ENCODE measurements at places on chromosomes 6 and 20.

DNA sequence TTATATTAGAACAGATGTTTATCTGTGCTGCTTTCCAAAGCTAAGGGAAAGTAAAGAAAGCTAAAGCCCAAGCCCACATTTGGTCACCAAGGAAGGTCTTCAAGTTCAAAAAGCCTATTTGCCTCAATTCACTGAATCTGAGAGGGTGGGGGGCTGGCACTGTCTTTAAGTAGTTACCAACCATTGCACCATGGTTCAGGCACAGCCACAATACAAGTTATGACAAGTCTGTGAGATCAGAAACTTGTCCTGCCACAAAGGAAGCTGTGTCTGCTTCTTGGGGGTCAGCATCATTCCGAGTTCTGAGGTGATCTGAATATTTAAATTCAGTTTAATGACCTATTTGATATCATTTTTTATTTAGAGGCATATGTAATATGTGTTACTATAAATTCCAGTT lies 78.3 kb upstream of the OPRM1 start:
- DNase-seq: no peak

DNA sequence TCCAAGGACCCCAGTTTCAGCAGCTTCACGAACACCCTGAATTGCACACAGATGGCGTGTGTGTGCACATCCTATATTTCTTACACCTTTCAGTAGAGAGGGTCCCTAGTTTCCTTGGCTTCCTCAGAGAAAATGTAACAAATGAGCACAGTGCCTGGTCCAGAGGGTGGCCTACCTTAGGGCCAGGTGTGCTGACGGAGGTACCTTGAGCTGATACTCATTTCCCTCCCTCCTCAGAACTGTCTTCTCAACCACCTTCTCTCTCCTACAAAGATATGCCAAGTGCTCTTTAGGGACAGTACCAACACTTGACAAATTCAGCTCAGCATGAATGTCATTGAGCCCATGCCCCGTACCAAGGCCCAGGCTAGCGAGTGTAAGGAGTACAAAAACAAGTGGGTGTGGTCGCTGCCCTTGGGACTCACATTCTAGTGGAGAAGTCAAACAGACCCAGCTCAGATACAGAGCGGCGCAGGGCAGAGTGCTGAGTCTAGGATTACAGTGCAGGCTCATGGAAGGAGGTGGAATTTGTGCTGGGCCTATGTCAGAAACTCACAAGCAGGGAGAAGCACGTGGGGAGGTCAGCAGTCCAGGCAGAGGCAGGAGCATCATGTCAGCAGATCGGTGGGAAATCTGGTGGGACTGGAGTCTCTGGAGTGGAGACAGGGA lies 9.6 kb upstream of the BPHL start:
- no peak for DNase-seq

GRCh38 chr20:11261533-11262000 lies 587.8 kb upstream of the JAG1 start:
- no peak for DNase-seq

DNA sequence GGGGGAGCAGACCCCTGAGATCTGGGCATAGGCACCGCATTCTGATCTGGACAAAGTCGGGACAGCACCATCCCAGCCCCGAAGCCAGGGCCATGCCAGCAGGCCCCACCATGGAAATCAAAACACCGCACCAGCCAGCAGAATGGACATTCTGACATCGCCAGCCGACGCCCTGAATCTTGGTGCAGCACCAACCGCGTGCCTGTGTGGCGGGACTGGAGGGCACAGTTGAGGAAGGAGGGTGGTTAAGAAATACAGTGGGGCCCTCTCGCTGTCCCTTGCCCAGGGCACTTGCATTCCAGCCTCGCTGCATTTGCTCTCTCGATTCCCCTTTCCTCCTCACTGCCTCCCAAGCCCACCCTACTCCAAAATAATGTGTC lies 2.0 kb downstream of the NNAT start:
- no peak for DNase-seq

DNA sequence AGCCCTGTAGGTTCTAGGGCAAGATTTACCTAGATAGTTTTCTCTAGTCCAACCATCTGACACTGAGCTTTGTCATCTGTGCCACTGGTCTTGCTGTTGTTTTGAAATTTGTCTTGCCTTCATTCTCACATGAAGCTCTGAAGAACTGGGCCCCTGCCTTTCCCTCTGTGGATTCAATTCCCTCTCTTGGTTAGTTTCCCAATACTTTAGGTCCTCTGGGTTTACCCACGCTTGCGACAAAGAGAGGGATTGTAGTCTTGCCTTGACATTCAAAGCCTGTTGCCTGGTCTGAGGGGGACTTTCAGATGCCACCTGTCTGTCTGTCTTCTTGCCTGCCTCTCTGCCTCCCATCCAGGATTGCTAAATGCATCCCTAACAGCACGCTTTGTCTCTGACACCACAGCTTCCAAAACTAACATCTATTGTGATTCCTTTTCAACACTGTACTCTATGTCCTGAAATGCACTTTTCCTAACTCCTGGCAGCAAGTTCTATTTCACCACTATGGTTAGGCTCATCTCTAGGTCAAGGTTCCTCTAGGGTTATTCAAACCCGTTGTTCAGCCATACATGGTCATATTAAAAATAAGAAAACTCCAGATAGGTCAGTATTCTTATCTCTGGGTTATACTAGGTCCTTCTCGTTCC lies 25.5 kb upstream of the MANEA start:
- no peak for DNase-seq

DNA sequence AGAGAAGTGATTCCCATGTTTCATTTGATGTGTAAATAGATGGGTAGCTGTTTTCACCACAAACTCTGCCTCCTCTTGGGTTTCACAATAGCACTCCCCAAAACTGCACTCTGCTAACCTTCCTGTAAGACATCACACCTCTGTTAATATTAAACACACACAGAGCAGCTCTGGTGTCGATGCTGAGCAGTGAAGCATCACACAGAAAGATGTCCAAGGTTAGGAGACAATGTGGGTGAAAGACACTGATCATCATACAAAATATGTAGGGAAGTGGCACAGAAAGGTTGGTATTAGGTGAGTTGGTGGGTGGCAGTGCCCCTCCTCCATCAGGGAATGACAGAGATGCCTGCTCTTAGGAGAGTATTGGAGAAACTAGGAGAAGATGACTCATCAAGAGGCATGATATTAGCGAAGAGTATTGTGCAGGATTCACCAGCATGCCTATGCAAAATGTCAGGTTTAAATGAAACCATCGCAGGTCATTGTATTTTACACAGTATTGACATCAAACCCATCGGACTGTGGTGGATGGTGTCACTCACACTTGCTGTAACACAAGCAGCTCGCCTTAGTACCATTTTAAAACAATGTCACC lies 199.7 kb downstream of the TBXT start:
- no peak for DNase-seq

DNA sequence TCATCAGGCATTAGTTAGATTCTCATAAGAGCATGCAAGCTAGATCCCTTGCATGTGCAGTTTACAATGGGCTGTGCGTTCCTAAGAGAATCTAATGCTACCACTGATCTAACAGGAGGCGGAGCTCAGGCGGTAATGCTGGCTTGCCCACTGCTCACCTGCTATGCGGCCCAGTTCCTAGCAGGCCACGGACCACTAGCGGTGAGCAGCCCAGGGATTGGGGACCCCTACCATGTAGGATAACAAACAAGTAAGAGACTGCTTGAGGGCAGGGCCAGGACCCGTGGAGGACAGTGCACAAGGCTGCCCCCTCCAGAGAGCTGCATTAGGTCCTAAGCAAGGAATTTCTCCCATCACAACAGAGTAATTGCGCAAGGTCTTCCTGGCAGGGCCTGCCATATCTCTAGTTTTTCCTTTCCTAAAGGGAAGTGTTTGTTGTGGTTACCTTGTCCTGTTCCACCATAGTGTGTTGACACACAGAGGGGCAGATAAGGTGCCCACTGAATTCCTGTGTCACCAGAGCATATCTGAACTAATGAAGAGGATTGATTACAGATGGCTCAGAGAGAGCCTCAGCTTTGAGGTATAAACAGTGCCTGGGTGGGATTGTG lies 58.0 kb downstream of the PACRG start:
- no peak for DNase-seq

- DNase-seq: no peak
These were observed 18.4 kb upstream of the SLC22A1 start for GRCh38 chr6:160102956-160103824.

DNA sequence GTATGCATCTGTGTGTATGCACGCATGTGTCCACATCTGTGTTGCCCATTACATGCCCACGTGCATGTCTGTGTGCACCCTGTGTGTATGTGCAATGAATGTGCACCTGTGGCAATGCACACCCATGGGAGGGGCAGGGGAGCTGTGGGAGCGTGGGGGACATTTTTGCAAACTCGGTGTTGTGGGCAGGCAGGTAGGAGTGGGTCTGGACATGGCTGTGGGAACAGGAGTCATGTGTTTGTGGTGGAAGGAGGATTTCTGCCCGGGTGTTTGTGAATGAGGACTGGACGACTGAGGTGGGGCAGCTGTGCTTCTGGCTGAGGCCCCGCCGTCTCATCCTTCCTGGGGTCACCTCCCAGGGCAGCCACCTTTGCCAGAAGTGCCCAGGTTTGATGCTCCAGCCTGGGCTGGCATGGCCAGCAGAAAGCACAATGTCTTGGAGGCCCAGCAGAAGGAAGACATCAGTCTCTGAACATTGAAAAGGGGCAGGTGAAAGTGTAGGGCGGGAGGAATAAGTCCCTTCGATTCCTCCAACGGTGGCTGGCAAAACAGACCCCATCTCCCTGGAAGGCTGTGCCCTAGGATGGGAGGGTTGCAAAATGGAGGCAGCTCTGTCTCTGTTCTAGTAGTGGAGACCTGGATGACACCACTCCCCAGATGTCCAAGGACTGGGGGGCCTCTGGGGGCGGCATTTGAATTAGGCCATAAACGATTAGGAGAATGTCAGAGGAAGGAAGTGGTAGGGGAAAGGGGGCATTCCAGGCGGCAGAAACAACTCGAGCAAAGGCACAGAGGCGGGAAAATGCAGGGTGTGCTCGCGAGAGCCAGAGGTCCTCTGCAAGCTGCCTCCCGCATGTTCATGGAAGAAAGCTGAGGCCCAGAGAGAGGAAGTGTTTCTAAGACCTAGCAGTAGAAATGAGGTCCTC lies 19.1 kb upstream of the ARMC12 start:
- no peak for DNase-seq

GRCh38 chr6:44642870-44643522 lies 255.5 kb downstream of the CDC5L start:
- DNase-seq: peak; percentile 67

- DNase-seq: no peak
These were observed 14.1 kb downstream of the UBE3D start for GRCh38 chr6:83051377-83052172.

GRCh38 chr20:16321291-16321690 lies 252.0 kb downstream of the KIF16B start:
- no peak for DNase-seq

GRCh38 chr6:112352607-112353006 lies 5.5 kb downstream of the RFPL4B start:
- DNase-seq: no peak

DNA sequence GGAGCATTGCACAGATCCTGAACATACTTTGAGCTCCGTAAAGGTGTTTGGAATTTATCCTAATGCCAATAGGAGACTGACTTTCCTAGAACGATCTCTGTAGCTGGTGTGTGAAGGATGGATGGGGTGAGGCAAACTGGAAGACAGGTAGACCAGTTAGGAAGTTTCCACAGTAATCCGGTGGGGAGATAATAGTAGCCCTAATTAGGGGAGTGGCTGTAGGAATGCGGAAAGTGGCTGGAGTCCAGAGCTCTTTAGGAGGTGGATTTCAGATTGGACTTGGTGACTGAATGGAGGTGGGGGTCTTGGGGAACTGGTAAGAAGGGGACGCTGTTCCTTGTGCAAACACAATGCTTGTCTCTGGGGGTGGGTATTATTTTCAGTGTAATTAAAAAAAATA lies 146.3 kb downstream of the SOX4 start:
- DNase-seq: no peak

DNA sequence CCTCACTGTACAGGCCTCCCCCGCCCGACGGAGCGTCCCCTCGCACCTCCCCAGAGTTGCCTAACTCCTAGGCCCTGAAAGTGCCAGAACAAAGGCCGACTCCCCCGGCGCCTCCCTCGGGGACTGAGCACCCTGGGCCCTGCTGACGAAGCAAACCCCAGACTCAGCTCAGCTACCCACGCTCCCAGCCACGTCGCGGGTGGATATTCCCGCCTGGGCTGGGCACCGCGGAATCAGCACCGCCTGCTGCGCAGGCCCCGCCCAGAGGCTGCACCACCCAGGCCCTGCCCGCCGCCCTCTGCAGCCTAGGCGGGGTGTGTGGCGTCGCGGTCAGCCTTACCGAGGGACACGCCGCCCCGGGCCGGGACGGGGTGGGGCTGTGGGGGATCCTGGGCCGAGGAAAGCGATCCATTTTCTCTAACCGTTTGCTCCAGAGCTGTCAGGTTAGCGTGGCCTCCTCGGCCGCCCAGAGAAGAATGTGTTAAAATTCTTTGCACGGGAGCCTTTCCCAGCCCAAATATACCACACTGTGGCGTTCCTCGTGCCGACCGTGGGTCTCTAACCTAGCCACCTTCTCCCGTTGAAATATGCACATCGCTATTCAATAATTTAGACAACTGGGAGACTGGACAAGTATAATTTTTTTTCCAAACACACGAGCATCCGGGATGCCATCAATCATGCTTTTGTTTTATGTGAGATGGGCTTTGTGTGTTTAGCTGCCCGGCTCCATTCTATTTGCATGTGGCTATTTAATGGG lies 31.4 kb downstream of the TFAP2A start:
- DNase-seq: no peak

GRCh38 chr20:1905693-1906092 lies 10.5 kb downstream of the SIRPA start:
- DNase-seq: no peak

- DNase-seq: peak; percentile 63
These were observed 70.6 kb downstream of the ATXN1 start for GRCh38 chr6:16690608-16691142.

- DNase-seq: no peak
These were observed 583.3 kb downstream of the TENT5A start for GRCh38 chr6:81169166-81169565.

DNA sequence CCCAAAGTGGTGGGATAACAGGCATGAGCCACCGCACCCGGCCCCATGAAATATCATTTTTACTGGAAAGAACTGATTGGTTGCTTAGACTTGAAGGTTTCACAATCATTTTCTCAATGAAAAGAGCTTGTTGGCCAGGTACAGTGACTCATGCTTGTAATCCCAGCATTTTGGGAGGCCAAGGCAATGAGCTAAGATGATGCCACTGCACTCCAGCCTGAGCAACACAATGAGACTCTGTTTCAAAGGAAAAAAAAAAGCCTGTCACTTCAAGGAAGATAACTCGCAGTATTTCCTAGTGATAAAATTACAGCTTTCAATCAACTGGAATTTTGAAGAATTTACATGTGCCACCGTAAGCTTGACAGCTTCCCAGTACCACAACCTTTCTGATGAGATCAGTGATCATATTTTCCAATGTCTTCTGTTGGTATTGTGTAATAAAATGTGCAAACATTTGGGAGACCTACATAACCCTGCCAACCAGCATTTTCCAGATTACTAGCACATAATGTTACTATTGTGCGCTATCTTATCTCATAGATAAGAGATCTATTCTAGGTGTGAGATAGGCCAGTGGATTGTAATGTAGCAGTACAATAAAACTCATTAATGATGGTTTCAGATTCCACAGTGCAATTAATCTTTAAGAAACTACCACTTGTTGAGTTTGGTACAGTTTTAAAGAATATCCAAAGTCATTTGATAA lies 7.2 kb downstream of the PNLDC1 start:
- no peak for DNase-seq

All from stimulated activated naive CD4-positive, alpha-beta T cell treated with Interleukin-2 at 50 U/mL for 16 hours (primary cell).